Astrocyte (in vitro differentiated cells and primary cell): ENCODE measurements at places on chromosomes 7 and 10. TPM values are rescaled to one million over a fixed set of nuclear protein-coding genes. Genes with fewer than 3 reads are reported as not detected.

DNA sequence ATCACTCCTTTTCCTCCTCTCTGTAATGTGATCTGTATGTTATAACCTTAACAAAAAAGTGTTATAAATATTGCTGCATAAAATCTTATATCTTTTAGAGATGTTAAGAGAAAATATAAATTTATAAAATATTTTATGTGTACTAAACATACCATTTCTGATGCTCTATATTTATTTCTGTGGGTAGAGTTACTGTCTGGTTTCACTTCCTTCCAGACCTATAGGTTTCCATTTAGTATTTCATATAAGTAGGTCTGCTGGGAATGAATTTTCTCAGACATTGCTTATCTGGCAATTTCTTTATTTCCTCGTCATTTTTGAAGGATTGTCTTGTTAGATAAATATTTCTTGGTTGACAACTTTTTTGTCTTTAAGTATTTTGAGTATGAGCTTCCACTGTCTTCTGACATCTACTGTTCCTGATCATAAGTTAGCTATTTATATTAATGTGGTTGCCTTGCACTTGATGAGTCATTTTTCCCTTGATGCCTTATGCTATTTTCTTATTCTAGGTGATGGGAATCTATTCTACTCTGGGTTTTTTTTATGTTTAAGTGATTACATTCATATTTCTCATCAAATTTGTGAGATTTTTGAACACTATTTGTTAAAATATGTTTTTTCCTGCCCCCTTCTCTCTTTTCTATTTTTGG lies 11.2 kb upstream of the THSD7A start:
- no peak overlapping the region for H3K27ac ChIP-seq
- no peaks in the 10 kb centered on the region for H3K27me3 ChIP-seq
- no peaks in the 10 kb centered on the region for H3K4me1 ChIP-seq
- H3K36me3 ChIP-seq: no peaks in the 10 kb centered on the region
- peak; percentile 63 for DNase-seq
- H3K4me3 ChIP-seq: no peak overlapping the region

DNA sequence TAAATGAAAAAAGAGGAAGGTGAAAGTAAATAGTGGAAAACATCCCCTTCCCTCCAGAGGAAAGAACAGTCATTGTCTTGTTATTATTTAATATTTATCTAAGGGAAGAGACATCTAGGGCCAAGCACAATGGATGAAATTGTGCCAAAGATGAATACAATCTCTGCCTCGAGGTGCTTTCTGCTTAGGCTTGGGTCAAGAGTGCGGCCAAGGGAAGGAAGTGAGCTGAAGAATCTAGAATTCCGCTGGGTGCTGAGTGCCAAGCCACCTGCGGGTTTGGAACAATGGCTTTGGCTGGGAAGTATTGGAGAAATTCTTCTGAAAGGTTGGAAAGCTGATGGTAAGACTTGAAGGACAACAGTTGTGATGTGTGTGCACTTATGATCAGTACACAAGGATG lies 531.3 kb upstream of the FZD8 start:
- no peaks in the 10 kb centered on the region for H3K36me3 ChIP-seq
- H3K4me3 ChIP-seq: no peak overlapping the region
- peak; percentile 44 for DNase-seq
- H3K27ac ChIP-seq: peak overlapping the region; percentile 11
- no peaks in the 10 kb centered on the region for H3K27me3 ChIP-seq
- H3K4me1 ChIP-seq: peaks cover 23% of the 10 kb centered on the region

DNA sequence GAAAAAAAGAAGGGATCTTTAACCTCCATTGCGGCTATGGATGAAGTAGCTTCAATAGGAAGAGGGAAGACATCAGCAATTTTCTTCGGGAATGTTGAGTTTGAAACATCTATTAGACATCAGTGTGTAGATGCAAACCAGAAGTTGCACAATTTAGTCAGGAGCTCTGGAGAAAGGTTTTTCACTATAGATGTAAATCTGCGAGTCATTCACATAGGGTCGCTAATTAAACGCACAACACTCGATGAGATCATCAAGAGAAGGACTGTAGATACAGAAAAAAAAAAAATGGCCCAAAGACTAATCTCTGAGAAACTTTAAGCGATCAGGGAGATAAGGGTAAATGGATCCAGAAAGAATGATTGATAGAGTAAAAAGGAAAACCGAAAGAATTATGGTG lies 61.7 kb upstream of the TES start:
- no peaks in the 10 kb centered on the region for H3K36me3 ChIP-seq
- no peak overlapping the region for H3K27ac ChIP-seq
- no peak for DNase-seq

DNA sequence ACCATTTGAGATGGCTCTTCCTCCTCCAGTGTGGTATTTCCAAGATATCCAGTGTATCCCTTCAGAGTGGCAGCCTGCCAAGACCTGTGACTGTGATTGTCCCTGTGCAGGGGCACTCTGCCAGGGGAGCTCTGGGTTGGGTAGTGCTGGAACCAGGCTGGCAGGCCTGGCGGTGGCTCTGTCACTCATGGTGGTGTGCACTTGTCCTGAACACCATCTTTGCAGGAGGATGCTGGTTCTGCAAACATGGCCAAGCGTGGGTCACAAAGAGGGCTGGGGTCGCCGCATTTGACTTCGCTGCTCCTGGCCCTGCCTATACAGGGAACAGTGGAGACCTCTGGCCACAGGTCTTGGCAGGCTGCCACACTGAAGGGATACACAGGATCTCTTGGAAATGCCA lies 205.2 kb downstream of the PRPF18 start:
- no peaks in the 10 kb centered on the region for H3K27me3 ChIP-seq
- H3K36me3 ChIP-seq: peaks cover 46% of the 10 kb centered on the region
- DNase-seq: no peak
- peaks cover 31% of the 10 kb centered on the region for H3K4me1 ChIP-seq

DNA sequence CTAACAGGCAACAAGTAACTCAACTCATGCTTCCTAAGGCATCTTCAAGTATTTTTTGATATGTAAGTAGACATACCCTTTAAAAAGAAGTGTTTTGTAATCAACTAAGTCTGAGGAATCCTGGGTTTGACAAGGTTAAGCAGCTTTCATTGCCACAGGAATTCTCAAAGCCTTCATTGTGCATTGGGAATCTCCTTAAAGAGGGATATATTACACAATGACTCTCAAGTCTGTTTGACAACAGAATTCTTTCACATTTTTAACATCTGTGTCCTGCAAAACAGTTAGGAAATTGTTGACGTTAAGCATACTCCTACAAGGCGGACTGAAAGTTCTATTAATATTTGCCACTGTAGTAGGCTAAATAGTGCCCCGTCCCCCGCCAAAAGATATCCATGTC lies 71.4 kb downstream of the SGMS1 start:
- peaks cover 10% of the 10 kb centered on the region for H3K4me1 ChIP-seq
- no peaks in the 10 kb centered on the region for H3K27me3 ChIP-seq
- no peak overlapping the region for H3K4me3 ChIP-seq
- no peak overlapping the region for H3K27ac ChIP-seq

DNA sequence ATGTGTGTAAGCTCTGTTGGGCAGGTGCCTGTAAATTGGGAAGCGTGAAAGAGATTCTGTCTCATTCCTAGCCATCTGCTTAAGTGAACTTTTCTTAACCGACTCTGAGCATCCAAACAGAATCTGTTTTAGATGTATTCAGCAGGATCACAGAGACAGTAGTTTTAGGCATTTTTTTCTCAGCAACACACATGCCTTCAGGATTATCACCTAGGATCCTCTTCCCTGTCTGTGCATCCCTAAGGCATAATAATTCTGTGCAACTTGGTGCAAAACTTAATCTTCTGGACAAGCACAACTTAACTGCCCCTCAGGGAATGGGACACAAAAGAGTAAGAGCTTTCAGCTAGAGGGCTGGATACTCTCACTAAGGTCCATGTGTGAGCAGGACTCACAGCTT lies 284.8 kb downstream of the C7orf25 start:
- H3K27me3 ChIP-seq: no peaks in the 10 kb centered on the region
- H3K4me1 ChIP-seq: no peaks in the 10 kb centered on the region

- peaks cover 16% of the 10 kb centered on the region for H3K4me1 ChIP-seq
- no peaks in the 10 kb centered on the region for H3K27me3 ChIP-seq
- H3K36me3 ChIP-seq: no peaks in the 10 kb centered on the region
- H3K27ac ChIP-seq: no peak overlapping the region
Observed at GRCh38 chr10:116082762-116083161, 190.2 kb downstream of the GFRA1 start.

GRCh38 chr10:10460451-10460850 lies 557.2 kb upstream of the CELF2 start:
- no peak for DNase-seq
- no peak overlapping the region for H3K27ac ChIP-seq
- H3K36me3 ChIP-seq: no peaks in the 10 kb centered on the region
- H3K4me3 ChIP-seq: no peak overlapping the region

DNA sequence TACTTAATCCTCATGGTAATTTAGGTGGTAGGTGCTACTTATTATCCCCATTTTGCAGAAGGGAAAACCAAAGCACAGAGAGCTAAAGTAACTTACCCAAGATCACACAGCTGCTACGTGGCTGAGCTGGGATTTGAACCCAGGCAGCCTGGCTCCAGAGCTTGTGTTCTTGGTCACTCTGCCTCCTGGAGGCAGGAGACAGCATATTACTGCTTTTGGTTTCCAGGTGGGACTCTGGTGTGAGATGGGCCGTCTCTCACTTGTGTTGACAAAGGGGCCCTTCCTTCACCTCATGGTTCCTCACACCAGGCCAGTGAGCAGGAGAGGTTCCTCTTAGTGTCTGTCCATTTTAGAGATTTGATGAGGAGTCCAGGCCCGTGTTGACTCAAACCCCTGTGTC lies 79.8 kb upstream of the PPIF start:
- DNase-seq: no peak
- H3K4me3 ChIP-seq: no peak overlapping the region
- H3K27ac ChIP-seq: peak overlapping the region; percentile 87
- H3K36me3 ChIP-seq: peaks cover 3% of the 10 kb centered on the region

DNA sequence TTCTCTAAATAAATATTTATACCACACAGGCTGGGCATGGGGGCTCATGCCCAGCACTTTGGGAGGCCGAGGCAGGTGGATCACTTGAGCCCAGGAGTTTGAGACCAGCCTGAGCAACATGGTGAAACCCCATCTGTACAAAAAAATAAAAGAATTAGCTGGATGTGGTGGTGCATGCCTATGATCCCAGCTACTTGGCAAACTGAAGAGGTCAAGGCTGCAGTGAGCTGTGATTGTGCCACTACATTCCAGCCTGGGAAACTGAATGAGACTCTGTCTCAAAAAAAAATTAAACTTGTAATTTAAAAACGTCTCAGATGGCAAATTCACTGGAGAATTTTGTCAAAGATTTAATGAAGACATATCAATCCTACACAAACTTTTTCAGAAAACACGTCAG lies 277.6 kb upstream of the BMPER start:
- no peaks in the 10 kb centered on the region for H3K4me1 ChIP-seq
- H3K4me3 ChIP-seq: no peak overlapping the region
- no peak for DNase-seq
- H3K27me3 ChIP-seq: no peaks in the 10 kb centered on the region

DNA sequence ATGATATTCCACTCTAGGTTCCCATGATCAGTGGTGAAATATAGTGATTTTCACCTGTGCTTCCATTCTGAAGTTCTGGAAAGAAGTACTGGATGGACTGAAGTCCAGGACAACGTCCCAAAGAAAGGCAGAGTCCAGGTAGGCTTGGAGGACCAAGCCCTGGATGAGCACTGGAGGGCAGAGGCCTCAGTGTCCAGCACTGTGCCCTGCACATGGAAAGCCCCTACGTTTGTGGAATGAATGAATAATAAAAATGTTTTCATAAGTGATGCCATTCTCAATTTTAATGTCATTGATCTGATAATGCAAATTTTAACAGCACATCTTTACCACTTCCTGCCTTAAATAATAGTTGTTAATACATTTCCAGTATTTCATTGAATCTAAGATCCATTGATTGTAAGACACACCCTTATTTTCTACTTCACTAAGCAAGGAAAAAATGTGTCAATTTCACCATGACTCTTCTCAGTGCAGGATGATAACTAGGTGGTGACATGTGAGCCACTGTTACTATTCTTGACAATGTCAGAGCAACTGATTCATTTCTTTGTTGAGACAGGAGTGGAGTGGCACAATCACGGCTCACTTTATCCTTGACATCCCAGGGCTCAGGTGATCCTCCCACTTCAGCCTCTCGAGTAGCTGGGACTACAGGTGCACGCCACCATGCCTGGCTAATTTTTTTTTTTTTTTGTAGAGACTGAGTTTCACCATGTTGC lies 35.2 kb downstream of the ZNF783 start:
- H3K27me3 ChIP-seq: no peaks in the 10 kb centered on the region
- H3K4me1 ChIP-seq: no peaks in the 10 kb centered on the region
- H3K27ac ChIP-seq: no peak overlapping the region
- H3K4me3 ChIP-seq: no peak overlapping the region
- no peaks in the 10 kb centered on the region for H3K36me3 ChIP-seq

DNA sequence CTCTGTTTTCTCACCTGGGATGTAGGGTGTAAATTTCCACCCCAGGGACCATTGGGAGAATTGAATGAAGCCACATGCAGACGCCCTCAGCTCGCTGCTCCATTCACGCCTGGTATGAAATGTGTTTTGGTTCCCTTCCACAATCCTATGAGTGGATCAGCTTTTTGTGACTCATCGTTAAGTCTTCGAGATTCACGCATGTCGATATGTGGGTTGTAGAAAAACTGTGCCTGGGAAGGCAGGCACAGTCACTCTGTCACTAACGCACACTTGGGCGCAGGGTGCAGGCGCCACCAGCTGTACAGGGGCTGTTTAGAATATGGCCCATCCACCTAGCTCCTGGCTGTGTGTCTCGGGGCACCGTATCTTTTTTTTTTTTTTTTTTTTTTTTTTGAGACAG lies 64.2 kb upstream of the SH2B2 start:
- H3K27ac ChIP-seq: peak overlapping the region; percentile 79
- H3K4me1 ChIP-seq: peaks cover 28% of the 10 kb centered on the region
- H3K27me3 ChIP-seq: no peaks in the 10 kb centered on the region

DNA sequence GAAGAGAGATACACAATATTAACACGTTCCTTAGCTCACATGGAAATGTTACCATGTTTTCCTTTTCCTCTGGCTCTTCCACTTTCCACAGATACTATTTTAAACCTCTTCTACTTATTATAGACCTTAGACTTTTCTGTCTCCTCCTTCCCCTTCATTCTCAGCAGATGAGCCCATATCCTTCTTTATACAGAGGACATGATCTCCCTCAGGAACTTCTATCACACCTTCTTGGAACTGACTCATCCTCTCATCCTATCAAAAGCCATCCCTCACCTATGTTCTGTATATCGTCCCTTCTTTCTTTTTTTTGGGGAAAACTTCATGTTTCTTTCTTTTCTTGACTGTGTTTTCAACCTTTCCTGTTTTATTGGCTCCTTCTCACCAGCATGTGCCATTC lies 20.8 kb downstream of the MTPN start:
- no peak overlapping the region for H3K27ac ChIP-seq
- no peaks in the 10 kb centered on the region for H3K27me3 ChIP-seq
- no peaks in the 10 kb centered on the region for H3K4me1 ChIP-seq
- no peaks in the 10 kb centered on the region for H3K36me3 ChIP-seq
- H3K4me3 ChIP-seq: no peak overlapping the region

DNA sequence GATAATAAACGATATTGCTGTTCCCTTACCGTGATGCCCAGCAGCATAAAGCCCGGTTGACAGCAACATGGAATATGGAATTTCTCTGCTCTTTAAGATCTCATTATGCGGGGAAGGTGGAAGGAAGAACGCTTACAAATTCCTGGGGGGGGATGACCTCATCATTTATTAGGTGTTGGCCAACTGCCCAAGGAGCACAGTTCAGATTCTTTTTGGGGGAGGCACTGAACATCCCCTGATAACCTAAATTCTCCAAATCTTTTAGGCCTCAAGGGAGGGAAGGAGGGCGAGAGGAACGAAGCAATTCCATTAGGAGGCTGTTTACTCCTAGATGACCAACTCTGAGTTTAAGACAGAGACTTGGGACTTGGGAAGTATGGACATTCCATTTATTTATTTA lies 5.2 kb upstream of the COL26A1 start:
- no peaks in the 10 kb centered on the region for H3K36me3 ChIP-seq
- no peak for DNase-seq
- no peaks in the 10 kb centered on the region for H3K4me1 ChIP-seq
- no peak overlapping the region for H3K4me3 ChIP-seq
- peaks cover 8% of the 10 kb centered on the region for H3K27me3 ChIP-seq

ANKRD1 gene
- 841 and 913 TPM in 2 replicates for total RNA-seq

SFRP5 gene
- total RNA-seq: 0.14 and 0.16 TPM in 2 replicates

BUB3 gene
- total RNA-seq: 79.7 and 81.7 TPM in 2 replicates
